A549 treated with CORT108297 at 1 μM for 4 hours (cell line): ENCODE measurements at places on chromosomes 13 and 19. TPM values are rescaled to one million over a fixed set of nuclear protein-coding genes. Genes with fewer than 3 reads are reported as not detected.

PCSK4 gene
- total RNA-seq = 0.47 to 1.1 TPM (median 0.82 TPM) in 5 replicates

PBX4 gene
- 0.91 to 2.2 TPM (median 1.6 TPM) in 5 replicates for total RNA-seq

ZNF85 gene
- 0.07 to 0.48 TPM (median 0.13 TPM) in 5 replicates for total RNA-seq

SOX21 gene
- total RNA-seq = 0.75 to 1.5 TPM (median 1.1 TPM) in 5 replicates

COL4A2 gene
- total RNA-seq = 132 to 176 TPM (median 141 TPM) in 5 replicates

MTUS2 gene
- 0.01 to 0.02 TPM (median 0.01 TPM) in 5 replicates for total RNA-seq

ZNF708 gene
- total RNA-seq = 0.57 to 1.1 TPM (median 0.69 TPM) in 5 replicates

SLC5A5 gene
- total RNA-seq = 0.07 to 0.17 TPM (median 0.13 TPM) in 5 replicates

TARM1 gene
- total RNA-seq = not detected in 5 replicates

TMIGD2 gene
- not detected in 5 replicates for total RNA-seq

CRX gene
- not detected in 5 replicates for total RNA-seq

C19orf73 gene
- total RNA-seq = 1.1 to 2.3 TPM (median 1.9 TPM) in 5 replicates

TINCR gene
- total RNA-seq = 1.8 to 3.6 TPM (median 2.9 TPM) in 5 replicates

AP1M2 gene
- 27.7 to 55.1 TPM (median 44.5 TPM) in 5 replicates for total RNA-seq

NLRP11 gene
- 0.05 to 0.08 TPM (median 0.06 TPM) in 4 of 5 replicates, not detected in the other for total RNA-seq

MUC16 gene
- 0.02 to 0.07 TPM (median 0.05 TPM) in 5 replicates for total RNA-seq

GPR183 gene
- total RNA-seq = not detected in 5 replicates

C19orf67 gene
- total RNA-seq = not detected in 5 replicates

TTC9B gene
- total RNA-seq = 0.14 to 1.1 TPM (median 0.69 TPM) in 5 replicates
